ENCODE measurements at places on chromosomes 7 and 10. TPM values are rescaled to one million over a fixed set of nuclear protein-coding genes. Genes with fewer than 3 reads are reported as not detected.

The ANKRD7 gene
- total RNA-seq, result 0.44 TPM

The H2BK1 gene
- not detected for total RNA-seq

The ST8SIA6 gene
- not detected for total RNA-seq

The UNC5B gene
- 61.5 TPM for total RNA-seq

Measured in cardiac ventricle fibroblast (primary cell).